HFFc6 (cell line): ENCODE measurements at places on chromosomes 7 and 10. TPM values are rescaled to one million over a fixed set of nuclear protein-coding genes. Genes with fewer than 3 reads are reported as not detected.

DNA sequence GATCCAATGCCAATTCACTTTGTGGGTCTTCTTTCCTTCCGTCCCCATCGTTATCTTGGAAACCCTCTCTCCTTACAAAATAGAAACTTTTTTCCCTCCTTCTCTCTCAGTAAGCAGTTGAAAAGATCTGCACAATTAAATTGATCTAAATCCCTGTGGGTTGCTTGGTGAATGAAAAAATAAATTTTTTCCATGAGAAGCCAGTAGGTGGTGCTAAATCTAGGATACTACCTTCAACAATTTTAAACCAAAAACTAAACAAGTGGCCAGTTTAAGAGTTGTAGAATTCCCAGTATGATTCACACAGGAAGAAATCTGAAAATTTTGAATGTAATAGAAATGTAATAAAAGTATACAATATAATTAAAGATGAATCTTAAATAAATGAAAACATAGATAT lies 990.3 kb upstream of the ZNF722 start:
- H3K4me1 ChIP-seq: no peaks in the 10 kb centered on the region
- H3K27me3 ChIP-seq: no peaks in the 10 kb centered on the region; the same call in 1 of the 2 replicates
- DNase-seq: no peak
- no peak overlapping the region for H3K4me3 ChIP-seq

DNA sequence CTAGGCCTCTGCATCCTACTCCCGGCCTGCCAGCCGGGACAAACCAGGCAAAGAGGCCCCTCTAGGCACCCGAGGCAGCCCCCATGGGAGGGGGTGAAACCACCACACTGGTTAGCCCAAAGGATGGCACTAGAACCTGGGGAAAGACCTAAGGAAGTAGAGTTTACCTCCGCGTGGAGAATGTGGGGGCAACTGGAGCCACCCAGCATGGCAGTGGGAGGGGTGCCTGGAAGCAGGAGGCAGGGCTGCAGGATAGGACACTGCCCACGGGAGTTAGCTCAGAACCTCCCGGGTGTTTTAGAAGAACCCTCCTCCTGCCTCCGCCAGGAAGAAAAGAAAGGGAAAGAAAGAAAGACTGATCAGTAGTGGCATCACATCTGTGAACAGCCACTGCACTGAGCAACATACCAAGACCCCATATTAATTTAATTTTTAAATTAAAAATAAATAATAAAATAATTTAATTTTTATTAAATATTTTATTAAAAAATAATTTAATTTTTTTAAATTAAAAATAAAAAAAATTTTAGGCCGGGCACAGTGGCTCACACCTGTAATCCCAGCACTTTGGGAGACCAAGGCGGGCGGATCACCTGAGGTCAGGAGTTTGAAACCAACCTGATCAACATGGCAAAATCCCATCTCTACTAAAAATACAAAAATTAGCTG lies 11.2 kb downstream of the AIFM2 start:
- DNase-seq: no peak
- H3K4me1 ChIP-seq: no peaks in the 10 kb centered on the region
- H3K4me3 ChIP-seq: no peak overlapping the region
- no peaks in the 10 kb centered on the region; the same call in 1 of the 2 replicates for H3K27me3 ChIP-seq
- no peak overlapping the region for H3K27ac ChIP-seq
- peaks cover under 1% of the 10 kb centered on the region; the same call in 1 of the 2 replicates for H3K36me3 ChIP-seq

GRCh38 chr10:46319389-46319788 lies 32.6 kb downstream of the ANTXRL start:
- DNase-seq: no peak
- peaks cover 32% of the 10 kb centered on the region for H3K4me1 ChIP-seq
- H3K27me3 ChIP-seq: peaks cover 3% of the 10 kb centered on the region

DNA sequence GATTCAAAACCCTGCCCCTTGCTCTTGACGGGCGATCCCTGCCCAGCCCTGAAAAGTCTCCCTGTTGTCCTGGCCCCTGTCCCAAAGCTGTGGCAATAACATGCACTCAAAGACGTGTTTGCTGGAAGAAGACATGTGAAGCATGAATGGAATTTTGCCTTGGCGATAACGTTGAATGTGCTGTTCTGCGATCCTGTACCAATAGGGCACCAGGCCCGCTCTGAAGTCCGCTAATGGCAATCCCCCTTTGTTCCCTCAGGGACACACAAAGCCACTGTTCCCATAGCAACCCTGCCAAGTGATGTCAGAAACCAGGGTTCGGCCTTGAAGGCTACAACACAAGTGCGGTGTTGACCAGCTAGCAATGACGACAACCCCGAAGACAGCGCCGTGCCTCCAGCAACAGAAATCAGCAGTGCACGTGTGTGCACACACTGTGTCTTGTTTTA lies 284.6 kb downstream of the KLF6 start:
- peaks cover 4% of the 10 kb centered on the region for H3K27me3 ChIP-seq
- H3K27ac ChIP-seq: no peak overlapping the region
- no peak for DNase-seq
- no peak overlapping the region for H3K4me3 ChIP-seq

The NKX2-3 gene
- total RNA-seq: not detected in 3 replicates

DNA sequence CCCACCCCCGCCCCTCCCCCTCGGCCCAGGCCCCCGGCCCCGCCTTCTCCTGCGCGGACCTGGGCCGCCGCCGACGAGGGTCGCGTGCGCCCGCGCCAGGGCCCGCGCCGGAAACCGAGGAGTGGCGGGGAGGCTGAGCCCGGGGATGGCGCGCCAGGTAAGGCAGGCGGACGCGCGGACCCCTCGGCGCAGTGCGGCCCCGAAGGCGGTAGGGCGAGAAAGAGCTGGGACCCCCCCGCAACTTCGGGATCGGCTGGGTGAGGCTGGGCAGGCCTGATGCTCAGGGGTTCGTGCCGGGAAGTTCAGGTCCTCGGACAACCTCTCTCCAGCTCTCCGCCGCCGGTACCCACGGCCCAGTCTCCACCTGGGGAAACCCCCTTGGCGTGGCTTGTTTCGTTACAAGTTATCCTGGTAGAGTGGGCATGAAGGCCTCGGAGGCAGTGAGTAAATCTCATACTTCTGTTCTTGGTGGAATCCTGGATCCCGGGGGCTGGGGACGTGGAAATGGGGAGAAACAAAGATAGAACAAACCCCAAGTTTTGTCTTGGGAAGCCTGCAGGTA lies 58.4 kb downstream of the ZNF467 start:
- no peak for DNase-seq
- H3K36me3 ChIP-seq: peaks cover 23% of the 10 kb centered on the region
- H3K27me3 ChIP-seq: no peaks in the 10 kb centered on the region; the same call in 1 of the 2 replicates
- H3K27ac ChIP-seq: peak overlapping the region; percentile 69
- peak overlapping the region; percentile 91 for H3K4me3 ChIP-seq
- peaks cover 30% of the 10 kb centered on the region for H3K4me1 ChIP-seq

DNA sequence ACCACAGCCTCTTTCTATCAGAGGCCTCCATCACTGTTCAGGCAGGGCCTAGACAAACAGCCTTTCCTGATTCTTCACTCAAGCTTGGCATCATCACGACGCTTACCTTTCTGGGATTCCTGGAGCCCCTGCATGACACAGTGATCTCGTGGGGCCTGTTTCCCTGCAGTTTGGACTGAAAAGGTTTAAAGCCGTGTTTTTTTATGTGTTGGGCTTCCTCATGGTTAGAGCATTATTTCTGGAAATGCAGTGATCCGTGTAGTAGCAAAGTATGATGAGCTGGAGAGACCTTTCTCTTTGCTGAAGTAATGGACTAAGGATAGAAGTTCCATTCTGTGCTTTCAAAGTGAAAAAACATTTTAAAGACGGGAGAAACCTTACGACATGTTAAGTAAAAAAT lies 169.1 kb downstream of the BMPER start:
- H3K4me3 ChIP-seq: no peak overlapping the region
- H3K36me3 ChIP-seq: peaks cover 15% of the 10 kb centered on the region
- peaks cover 1% of the 10 kb centered on the region; the same call in 1 of the 2 replicates for H3K27me3 ChIP-seq

The TSPAN14 gene
- total RNA-seq: 75.7 to 105 TPM (median 96.2 TPM) in 3 replicates

DNA sequence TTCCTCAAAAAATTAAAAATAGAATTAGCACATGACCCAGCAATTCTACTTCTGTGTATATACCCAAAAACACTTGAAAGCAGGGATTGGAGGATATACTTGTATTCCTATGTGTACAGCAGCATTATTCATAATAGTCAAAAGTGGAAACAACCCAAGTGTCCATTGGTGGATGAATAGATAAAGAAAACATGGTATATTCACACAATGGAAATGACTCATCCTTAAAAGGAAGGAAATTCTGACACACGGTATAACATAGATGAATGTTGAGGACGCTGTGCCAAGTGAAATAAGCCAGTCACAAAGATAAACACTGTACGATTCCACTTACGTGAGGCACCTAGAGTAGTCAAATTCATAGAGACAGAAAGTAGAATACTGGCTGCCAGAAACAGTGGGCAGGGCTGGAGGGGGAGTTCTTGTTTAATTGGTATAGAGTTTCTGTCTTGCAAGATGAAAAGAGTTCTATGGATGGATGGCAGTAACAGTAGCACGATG lies 26.6 kb upstream of the KAT6B start:
- no peaks in the 10 kb centered on the region; the same call in 1 of the 2 replicates for H3K27me3 ChIP-seq
- peak overlapping the region; percentile 73 for H3K4me3 ChIP-seq
- H3K36me3 ChIP-seq: no peaks in the 10 kb centered on the region

The NANOS1 gene
- total RNA-seq: 0.11 to 0.16 TPM (median 0.12 TPM) in 3 replicates

The LRRTM3 gene
- not detected in 3 replicates for total RNA-seq

- DNase-seq: peak; percentile 67
- peak overlapping the region; percentile 13 for H3K4me3 ChIP-seq
- peaks cover 49% of the 10 kb centered on the region for H3K4me1 ChIP-seq
- peak overlapping the region; percentile 87 for H3K27ac ChIP-seq
Measured at GRCh38 chr7:75962607-75963380, 31.6 kb downstream of the TMEM120A start.

DNA sequence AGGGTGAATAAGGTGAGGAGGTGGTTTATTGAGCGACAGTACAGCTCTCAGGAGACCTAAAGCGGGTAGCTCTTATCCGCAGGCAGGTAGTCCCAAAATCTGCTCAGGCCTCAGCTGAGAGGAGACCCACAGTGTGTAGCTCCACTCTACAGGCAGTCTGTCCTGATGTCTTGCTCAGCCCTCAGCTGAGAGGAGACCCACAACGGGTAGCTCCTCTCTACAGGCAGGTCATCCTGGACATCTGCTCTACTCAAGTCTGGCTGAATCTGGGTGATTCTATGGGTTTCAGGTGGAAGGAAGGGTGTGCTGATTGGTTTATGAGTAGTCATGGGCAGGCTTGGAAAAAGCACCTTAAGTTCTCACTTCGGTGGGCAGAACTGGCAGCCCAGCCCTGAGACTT lies 55.6 kb upstream of the ABCB5 start:
- no peaks in the 10 kb centered on the region for H3K36me3 ChIP-seq
- DNase-seq: no peak
- no peaks in the 10 kb centered on the region; the same call in 1 of the 2 replicates for H3K27me3 ChIP-seq
- no peak overlapping the region for H3K4me3 ChIP-seq

- no peak overlapping the region for H3K27ac ChIP-seq
- H3K4me3 ChIP-seq: no peak overlapping the region
- H3K4me1 ChIP-seq: peaks cover 28% of the 10 kb centered on the region
- H3K27me3 ChIP-seq: no peaks in the 10 kb centered on the region; the same call in 1 of the 2 replicates
- peak; percentile 7 for DNase-seq
- no peaks in the 10 kb centered on the region for H3K36me3 ChIP-seq
Measured at GRCh38 chr10:60377955-60378354, 11.7 kb downstream of the ANK3 start.

GRCh38 chr10:95466436-95466835 lies 94.7 kb downstream of the SORBS1 start:
- no peak overlapping the region for H3K4me3 ChIP-seq
- no peak for DNase-seq
- H3K36me3 ChIP-seq: no peaks in the 10 kb centered on the region
- no peaks in the 10 kb centered on the region for H3K4me1 ChIP-seq

GRCh38 chr7:114989531-114989930 lies 67.6 kb downstream of the MDFIC start:
- H3K4me1 ChIP-seq: peaks cover 27% of the 10 kb centered on the region
- no peak overlapping the region; the same call in 1 of the 2 replicates for H3K27ac ChIP-seq
- H3K27me3 ChIP-seq: no peaks in the 10 kb centered on the region
- H3K36me3 ChIP-seq: peaks cover 19% of the 10 kb centered on the region
- H3K4me3 ChIP-seq: no peak overlapping the region
- peak; percentile 23 for DNase-seq

The FGL2 gene
- total RNA-seq: not detected in 3 replicates

DNA sequence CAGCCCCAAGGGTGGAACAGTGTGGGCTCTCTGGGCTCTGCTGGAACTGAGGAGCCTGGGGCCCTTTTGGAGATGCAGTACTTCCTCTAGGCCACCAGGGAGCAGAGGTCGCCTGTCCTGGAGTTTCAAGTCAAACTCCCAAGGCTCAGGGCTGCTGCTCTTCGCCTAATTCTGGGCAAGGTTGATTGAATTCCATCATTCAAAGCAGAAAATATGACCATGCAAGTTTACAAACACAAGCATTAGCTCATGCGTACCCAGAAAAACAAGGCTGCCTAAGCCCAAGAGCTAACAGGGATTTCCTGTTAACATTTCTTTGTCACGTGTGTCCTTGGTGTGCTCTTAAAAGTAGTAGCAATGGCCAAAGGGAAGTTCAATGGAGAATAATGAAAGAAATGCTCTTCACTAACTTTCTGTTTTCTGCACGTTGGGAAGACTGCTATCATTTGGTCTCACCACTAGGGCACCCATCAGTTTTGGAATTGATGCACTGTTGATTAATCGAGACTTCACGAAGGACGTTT lies 20.1 kb downstream of the LDB3 start:
- peak overlapping the region; percentile 28; the same call in 1 of the 2 replicates for H3K4me3 ChIP-seq
- peaks cover 27% of the 10 kb centered on the region for H3K4me1 ChIP-seq
- peaks cover 10% of the 10 kb centered on the region for H3K27me3 ChIP-seq
- DNase-seq: peak; percentile 56
- H3K36me3 ChIP-seq: no peaks in the 10 kb centered on the region
- peak overlapping the region; percentile 27 for H3K27ac ChIP-seq

The CALY gene
- total RNA-seq: 0.31 TPM in 1 of 3 replicates, not detected in the others

DNA sequence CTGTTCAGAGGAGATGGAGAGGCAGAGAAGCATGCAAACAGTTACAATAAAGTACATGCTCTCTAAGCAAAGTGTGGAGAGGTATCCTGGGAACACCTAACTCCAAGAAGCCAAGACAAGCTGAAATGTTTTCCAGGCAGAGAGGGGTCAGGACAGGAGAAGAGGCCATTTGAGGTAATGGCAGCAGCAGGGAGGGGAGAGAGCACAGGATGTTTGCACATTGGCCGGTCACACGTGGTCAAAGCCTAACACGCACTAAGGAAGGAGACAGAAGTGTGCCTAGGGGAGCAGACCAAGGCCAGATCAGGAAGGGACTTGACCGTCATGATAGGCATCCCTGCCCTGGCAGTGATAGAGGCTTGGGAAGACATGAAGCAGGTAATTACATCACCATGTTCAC lies 101.5 kb downstream of the CTTNBP2 start:
- H3K27me3 ChIP-seq: no peaks in the 10 kb centered on the region
- no peak overlapping the region for H3K4me3 ChIP-seq
- no peak for DNase-seq

- H3K36me3 ChIP-seq: peaks cover 32% of the 10 kb centered on the region
- H3K4me1 ChIP-seq: peaks cover 36% of the 10 kb centered on the region
- H3K27me3 ChIP-seq: peaks cover 14% of the 10 kb centered on the region
- H3K4me3 ChIP-seq: no peak overlapping the region
- no peak overlapping the region for H3K27ac ChIP-seq
Measured at GRCh38 chr7:128093614-128094570, 62.7 kb upstream of the LRRC4 start.

GRCh38 chr10:71136036-71136721 lies 76.2 kb upstream of the UNC5B start:
- H3K27me3 ChIP-seq: peaks cover 45% of the 10 kb centered on the region
- H3K4me1 ChIP-seq: no peaks in the 10 kb centered on the region
- no peak for DNase-seq
- H3K4me3 ChIP-seq: no peak overlapping the region
